ENCODE measurements at places on chromosomes 13 and 19. TPM values are rescaled to one million over a fixed set of nuclear protein-coding genes. Genes with fewer than 3 reads are reported as not detected.

SIGLEC9 gene
- polyA plus RNA-seq, result 4.1 TPM

SIGLEC7 gene
- 2.7 TPM for polyA plus RNA-seq

ERICH4 gene
- not detected for polyA plus RNA-seq

SHISA7 gene
- polyA plus RNA-seq, result not detected

ALKBH6 gene
- 9.3 TPM for polyA plus RNA-seq

WASF3 gene
- 2.3 TPM for polyA plus RNA-seq

POU2F2 gene
- 0.86 TPM for polyA plus RNA-seq

TYROBP gene
- polyA plus RNA-seq, result 89.6 TPM

SHISA2 gene
- polyA plus RNA-seq, result not detected

PSPN gene
- polyA plus RNA-seq, result 0.63 TPM

KCNN1 gene
- polyA plus RNA-seq, result not detected

DAND5 gene
- polyA plus RNA-seq, result not detected

NLRP12 gene
- polyA plus RNA-seq, result 0.18 TPM

PIK3R2 gene
- polyA plus RNA-seq, result 1.5 TPM

NLRP5 gene
- polyA plus RNA-seq, result not detected

IGSF23 gene
- 11.4 TPM for polyA plus RNA-seq

PPP1R37 gene
- polyA plus RNA-seq, result 1.8 TPM

SIAH3 gene
- not detected for polyA plus RNA-seq

GPR12 gene
- not detected for polyA plus RNA-seq

TPTE2 gene
- not detected for polyA plus RNA-seq

GFY gene
- not detected for polyA plus RNA-seq

PNMA8A gene
- 0.22 TPM for polyA plus RNA-seq

ZNF865 gene
- polyA plus RNA-seq, result 0.38 TPM

LGALS7B gene
- 0.36 TPM for polyA plus RNA-seq

ADGRL1 gene
- 0.14 TPM for polyA plus RNA-seq

TEX101 gene
- not detected for polyA plus RNA-seq

FSD1 gene
- 0.05 TPM for polyA plus RNA-seq

SIGLEC5 gene
- polyA plus RNA-seq, result not detected

SYNE4 gene
- 4.3 TPM for polyA plus RNA-seq

KLK1 gene
- polyA plus RNA-seq, result not detected

CGB5 gene
- not detected for polyA plus RNA-seq

ZNF71 gene
- polyA plus RNA-seq, result 0.46 TPM

Data from liver (tissue), 10 donors.